NCI-H1436 treated with DMSO at 0.1 percent for 48 hours (cell line): ENCODE measurements at places on chromosomes 4 and X.
A peak's percentile ranks its signal among the peaks of the same experiment; 100 is the strongest.

DNA sequence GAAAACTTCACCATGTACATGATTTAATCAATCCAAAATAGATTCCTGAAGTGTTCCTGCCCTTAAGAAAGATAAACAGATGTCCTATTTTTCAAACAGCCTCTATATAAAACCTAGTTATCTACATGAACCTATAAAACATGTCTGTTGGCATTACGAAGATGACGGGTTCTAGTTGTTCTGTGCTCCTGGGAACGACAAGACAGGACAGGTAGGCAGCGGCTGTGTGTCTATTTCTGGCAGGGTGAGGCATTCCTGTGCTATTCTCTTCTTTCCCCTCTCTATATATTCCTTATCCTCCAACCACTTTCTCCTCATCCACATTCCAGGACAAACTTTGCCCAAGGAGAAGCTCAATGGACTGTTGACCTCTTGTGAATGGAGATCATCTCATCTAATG lies 6.1 kb downstream of the FAT1 start:
- no peak for DNase-seq

DNA sequence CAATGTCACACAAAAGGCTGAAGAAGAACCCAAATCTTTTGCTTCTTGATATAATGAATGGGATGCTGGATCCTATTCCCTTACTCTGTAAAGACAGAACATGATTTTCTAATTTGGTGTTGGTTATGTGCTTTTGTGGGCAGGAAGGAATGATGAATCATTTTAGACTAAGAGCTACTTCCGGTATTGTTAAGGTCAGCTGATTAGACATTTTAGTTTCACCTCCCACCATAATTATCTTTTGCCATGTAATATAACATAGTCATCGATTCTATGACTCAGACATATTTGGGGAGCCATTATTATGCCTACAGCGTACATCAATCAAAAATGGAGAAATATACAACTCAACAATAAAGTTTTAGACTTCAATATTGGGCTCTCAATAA lies 265.3 kb downstream of the ZNF674 start:
- no peak for DNase-seq

- DNase-seq = no peak
These were observed 41.6 kb upstream of the ACSL4 start for GRCh38 chrX:109774706-109775105.

- DNase-seq = no peak
These were observed 472.4 kb upstream of the NWD2 start for GRCh38 chr4:36772154-36772516.

DNA sequence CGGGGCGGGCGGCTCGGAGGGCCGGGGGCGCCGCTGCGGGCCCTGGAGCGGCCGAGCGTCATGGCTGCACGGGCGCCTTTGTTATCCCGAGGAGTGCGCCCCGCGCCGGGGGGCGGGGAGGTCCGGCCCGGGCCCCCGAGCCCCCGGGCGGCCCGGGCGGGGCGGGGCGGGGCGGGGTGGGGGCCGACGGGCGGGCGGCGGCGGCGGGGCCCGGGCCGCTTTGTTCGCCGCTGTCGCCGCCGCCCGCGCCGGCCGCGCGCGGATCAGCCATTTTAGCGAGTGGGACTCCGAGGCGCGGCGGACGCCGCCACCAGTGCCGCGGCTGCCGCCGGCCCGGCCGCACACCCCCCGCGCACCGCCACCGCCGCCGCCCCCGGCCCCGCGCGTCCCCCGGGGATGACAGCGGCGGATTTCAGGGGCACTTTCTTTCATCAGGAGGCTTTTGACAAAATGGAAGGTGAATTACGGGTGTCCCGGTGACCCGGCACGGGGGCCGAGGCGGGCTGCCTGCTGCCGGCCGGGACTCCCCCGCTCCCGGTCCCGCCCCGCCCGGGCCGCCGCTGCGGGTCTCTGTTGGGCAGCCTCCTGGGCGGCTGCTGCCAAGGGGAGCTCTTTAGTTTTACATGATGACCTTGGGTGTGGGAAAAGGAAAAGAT lies 1.2 kb downstream of the HMGB3 start:
- DNase-seq = no peak

DNA sequence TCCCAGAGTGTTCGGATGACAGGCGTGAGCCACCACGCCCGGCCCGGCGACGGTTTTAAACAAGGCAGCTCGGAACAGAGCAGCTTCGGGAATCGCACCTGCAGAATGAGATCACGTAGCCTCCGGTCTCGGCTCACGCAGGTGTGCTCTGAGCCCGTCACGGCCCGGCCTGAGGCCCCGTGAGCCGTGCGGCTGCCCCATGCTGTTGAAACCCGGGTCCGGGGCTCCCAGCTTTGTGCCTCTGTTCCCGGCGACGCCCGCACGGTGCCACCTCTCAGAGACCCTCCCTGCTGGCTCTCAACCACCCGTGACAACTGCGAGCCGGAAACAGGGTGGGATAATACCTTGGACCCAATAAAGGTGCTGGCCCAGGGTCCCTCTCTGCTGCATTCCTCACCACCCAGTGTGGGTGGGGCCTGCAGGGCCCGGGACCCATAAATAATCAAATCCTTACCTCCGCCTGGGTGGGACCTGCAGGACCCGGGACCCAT lies 13.4 kb upstream of the PLCXD1 start:
- DNase-seq = no peak

DNA sequence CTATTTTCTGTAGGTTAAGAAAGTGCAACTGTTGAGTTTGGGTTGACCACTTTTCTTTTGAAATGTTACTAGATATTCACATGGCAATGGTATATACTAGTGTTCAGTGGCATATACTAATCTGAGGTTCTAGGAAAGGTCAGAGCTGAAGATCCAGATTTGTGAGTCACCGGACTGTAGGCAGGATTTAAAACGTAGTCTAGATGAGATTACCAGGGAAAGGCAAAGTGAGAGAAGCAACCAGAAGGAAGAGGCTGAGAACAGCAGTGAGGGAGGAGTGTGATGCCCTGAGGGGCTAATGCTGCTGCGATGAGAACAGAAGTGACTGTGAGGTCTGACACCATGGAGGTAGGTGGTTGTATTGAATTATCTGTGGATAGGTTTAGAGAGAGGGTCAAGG lies 9.7 kb upstream of the PLA2G12A start:
- DNase-seq = no peak

- no peak for DNase-seq
These were observed 30.4 kb downstream of the ADH7 start for GRCh38 chr4:99404595-99405287.

DNA sequence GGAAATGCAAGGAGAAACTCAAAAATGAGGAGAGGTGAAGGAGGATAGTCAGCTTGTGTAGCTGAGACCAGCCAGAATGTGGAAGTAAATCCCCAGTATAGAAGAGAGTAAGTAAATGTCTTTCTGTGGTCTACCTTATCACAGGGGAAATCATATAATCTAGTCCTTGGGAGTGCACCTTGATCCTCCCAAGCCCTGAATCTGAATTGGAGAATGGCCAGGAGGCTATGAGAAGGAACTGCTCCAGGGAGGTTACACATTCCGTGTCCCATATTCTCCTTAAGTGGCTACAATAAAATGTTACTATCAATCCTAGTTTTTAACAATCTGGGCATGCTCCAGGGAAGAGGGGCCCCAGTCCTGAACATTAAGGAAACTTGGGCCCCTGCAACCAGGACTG lies 10.8 kb downstream of the AGTR2 start:
- no peak for DNase-seq

GRCh38 chr4:181701214-181701613 lies 542.0 kb upstream of the TENM3 start:
- peak; percentile 6 for DNase-seq

DNA sequence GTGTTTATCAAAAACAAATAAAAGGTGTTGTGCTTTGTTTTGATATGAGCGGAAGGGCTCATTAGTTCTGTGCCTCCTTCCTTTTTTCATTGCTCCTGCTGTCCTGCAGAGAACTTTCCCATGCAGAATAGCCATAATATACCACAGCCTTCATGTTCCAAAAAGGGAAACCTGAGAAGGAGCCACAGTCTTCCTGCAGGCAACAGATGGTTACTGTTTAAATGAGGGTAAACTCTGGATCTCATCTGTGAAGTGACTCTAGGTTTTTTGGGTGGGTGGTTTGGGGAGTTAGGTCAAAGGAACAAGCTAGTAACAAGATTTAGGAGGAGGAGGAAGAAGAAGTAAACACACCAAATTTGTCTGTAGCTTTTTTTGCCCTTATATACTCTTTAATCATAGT lies 131.8 kb downstream of the BMPR1B start:
- no peak for DNase-seq

DNA sequence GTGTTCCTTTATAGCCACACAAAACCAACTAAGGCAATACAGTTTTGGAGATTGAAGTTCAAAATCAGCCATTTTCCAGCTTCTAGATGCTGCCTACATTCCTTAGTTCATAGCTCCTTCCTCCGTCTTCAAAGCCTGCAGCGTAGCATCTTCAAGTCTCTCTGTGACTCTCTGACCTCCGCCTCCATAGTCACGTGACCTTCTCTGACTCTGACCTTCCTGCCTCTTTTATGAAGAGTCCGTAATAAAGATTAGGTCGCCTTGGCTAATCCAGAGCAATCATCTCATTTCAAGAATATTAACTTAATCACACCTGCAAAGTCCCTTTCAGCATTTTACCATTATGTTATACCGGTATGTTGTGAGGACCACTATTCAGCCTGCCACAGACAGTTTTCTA lies 60.4 kb downstream of the ZCCHC12 start:
- DNase-seq = no peak

GRCh38 chrX:39050427-39050826 lies 249.2 kb downstream of the MID1IP1 start:
- DNase-seq = no peak

DNA sequence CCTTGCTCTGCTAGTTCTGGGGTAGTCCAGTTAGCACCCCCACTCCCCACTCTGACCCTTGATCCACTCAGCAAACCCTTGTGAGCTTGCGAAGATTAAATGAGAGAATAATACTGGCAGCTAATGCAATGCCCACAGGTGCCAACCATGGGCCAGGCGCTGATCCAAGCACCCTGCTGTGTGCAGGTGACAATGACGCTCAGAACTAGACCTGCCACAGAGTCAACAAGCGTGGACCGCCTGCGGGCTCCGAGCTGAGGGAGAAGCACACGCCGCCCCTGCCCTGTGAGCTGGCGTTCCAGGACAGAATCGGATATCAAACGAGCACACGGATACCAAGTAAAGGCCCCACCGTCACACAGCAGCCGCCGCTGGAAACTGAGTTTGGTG lies 129.2 kb downstream of the FAM53A start:
- no peak for DNase-seq

DNA sequence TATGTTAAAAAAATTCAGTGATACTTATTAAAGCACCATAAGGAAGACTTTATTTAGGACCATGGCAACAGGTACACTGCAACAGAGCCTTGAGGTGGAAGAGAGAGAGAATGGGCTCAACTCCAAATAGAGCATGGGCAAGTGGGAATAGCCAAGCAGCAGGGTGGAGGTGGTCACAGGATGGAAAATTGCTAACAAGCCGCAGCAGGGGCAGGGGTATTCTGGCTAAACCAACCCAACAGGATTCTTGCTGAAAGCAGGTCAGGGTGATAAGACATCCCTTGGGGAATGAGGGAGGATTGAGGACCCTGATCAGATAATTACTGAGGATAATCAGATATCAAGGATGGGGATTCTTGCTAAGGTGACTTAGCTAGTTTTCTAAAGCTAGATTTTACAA lies 177.5 kb downstream of the ZIC3 start:
- DNase-seq = no peak

GRCh38 chr4:37805091-37805490 lies 21.4 kb upstream of the PGM2 start:
- no peak for DNase-seq

DNA sequence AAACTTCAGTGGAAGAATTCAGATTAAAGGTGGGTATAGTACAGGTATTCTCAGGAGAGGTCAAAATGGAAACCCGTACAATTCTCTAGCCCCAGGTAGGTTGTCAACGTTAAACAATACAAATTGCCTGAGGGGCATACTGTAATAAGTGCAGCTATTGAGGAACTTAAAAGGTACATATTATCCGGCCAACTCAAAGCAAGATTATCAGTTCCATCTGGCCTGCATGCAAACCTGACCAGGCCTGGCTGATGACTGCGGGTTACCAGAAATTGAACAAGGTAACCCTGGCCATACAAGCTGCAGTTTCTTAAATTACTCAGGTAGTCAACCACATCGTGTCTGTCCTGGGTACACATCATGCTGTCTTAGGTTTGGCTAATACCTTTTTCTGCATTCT lies 12.3 kb upstream of the ZNF630 start:
- no peak for DNase-seq

DNA sequence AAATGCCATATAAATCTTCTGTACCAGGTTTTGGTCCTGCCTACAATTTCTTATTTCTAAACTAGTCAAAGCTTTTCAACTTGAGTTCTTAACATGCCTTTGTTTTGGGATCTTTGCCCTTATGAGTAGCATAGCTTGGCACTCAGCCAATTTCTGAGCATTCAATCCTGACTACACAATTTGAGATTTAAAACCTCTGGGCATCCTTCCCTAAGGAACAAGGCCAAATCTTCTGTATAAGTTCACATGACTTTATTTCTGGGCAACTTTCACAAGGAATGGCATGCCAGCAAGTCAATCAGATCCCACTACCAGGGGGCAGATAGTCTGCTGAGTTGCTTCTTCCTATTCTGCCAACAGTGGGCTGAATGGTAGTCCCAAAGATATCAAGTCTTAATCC lies 254.2 kb downstream of the ADAMTS3 start:
- no peak for DNase-seq

GRCh38 chr4:145418739-145419138 lies 62.9 kb upstream of the SMAD1 start:
- DNase-seq = no peak

GRCh38 chrX:103517246-103517645 lies 2.0 kb downstream of the RAB40A start:
- DNase-seq = no peak

GRCh38 chrX:9518051-9518450 lies 53.2 kb downstream of the TBL1X start:
- DNase-seq = no peak

DNA sequence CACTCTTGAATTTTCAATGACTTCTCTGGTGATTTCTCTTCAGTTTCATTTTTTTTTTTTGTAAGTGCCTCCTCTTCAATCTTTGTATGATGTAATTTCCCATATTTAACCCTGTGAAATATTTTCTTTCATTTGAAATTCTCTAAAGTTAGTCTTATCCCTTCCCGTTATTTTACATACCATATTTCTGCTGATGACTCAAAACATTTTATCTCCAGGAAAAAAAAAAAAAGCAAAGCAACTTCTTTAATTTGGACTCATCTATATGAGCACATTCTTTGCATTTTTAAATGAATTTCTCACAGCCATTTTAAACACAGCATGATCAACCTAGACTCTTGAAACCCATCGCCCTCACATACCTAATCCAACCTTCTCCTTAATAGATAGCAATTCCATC lies 1831.4 kb downstream of the ARAP2 start:
- no peak for DNase-seq
